ENCODE measurements at places on chromosomes 13 and 19. TPM values are rescaled to one million over a fixed set of nuclear protein-coding genes. Genes with fewer than 3 reads are reported as not detected.

Gene CDC42EP5
- not detected for total RNA-seq

DNA sequence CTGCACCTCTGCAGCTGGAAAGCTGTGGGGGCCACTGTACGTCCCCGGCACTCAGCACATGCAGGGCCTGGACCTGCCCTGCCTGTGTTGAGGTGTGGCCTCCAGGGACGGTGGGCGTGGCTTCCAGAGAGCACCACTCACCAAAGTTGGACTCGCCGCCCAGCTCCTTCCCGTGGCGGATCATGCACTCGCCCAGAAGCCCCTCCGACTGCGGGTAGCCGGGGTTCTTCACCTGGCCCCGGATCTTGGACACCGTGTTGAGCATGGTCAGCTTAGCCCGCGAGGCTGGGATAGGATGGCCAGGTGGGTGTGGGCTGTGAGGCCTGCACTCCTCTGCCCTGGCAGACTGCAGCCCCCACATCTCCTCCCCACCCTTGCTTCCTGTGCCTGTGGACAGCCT lies 22.0 kb downstream of the MPND start:
- no peak for DNase-seq

Gene PSG6
- not detected for total RNA-seq

DNA sequence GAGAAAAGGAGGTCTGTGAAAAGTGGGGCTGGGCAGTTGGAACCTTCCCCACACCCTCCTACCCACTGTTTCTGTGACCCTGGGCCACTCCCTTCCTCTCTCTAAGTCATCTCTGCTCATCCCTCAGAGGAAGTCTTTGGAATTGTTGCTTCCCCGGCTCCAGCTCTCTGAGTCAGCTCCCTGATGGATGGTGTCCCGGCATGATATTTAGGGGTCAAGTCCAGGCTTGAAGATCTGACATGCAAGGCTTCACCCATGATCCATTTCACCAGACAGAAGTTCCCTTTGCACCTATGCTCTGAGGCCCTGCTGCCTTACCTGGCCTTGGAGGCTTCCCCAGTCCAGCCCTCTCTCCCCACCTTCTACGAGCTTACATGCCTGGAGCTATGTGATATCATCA lies 13.3 kb downstream of the EXOC3L2 start:
- DNase-seq, result no peak

GRCh38 chr19:38974624-38975213 lies 823 bp downstream of the FBXO17 start:
- no peak for DNase-seq

Gene IFNL1
- not detected for total RNA-seq

Gene ZNF540
- total RNA-seq, result 11.6 TPM
